ENCODE measurements at places on chromosomes 5 and 9. TPM values are rescaled to one million over a fixed set of nuclear protein-coding genes. Genes with fewer than 3 reads are reported as not detected.

DNA sequence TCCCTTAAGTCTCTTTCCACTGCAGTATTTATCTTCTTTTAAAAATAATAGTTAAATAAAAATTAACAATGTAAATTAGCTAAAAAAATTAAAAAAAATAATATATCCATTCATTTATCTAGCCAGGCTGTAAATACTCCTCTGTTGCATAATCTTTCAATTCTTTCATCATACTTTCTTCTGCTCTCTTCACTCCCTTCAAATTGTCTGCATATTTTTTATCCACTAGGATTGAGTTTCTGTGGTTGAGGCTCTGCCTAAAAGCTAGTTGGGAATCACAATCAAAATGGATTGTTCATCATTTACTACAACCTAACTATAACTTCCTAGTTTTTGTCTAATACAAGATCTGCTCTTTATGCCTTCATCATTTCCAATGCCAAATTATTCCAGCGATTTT is 182.2 kb downstream of the PDE4D start:
- no peak for DNase-seq

DNA sequence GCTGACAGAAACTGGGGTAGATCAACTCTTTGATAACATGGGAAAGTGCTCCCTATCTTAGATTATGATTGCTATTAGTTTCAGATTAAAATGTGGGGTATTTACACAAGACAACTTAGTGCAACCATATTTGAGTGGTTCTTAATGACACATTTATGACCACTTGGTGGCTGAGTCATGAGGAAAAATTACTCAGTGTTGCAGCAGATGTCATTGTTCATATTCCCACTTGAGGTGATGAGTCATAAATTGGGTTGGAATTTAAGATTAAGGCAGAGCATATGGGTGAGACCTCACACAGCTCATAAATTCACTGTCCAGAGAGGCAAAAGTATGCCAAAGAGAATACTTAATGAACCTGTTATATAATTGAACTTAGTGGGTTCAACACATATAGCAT is 408.3 kb downstream of the DMRT2 start:
- DNase-seq = no peak

GRCh38 chr9:128684325-128685199 is 4.5 kb upstream of the SET start:
- peak; percentile 92 for DNase-seq

- no peak for DNase-seq
These were observed 884 bp upstream of the EGFLAM start for GRCh38 chr5:38257308-38258041.

DNA sequence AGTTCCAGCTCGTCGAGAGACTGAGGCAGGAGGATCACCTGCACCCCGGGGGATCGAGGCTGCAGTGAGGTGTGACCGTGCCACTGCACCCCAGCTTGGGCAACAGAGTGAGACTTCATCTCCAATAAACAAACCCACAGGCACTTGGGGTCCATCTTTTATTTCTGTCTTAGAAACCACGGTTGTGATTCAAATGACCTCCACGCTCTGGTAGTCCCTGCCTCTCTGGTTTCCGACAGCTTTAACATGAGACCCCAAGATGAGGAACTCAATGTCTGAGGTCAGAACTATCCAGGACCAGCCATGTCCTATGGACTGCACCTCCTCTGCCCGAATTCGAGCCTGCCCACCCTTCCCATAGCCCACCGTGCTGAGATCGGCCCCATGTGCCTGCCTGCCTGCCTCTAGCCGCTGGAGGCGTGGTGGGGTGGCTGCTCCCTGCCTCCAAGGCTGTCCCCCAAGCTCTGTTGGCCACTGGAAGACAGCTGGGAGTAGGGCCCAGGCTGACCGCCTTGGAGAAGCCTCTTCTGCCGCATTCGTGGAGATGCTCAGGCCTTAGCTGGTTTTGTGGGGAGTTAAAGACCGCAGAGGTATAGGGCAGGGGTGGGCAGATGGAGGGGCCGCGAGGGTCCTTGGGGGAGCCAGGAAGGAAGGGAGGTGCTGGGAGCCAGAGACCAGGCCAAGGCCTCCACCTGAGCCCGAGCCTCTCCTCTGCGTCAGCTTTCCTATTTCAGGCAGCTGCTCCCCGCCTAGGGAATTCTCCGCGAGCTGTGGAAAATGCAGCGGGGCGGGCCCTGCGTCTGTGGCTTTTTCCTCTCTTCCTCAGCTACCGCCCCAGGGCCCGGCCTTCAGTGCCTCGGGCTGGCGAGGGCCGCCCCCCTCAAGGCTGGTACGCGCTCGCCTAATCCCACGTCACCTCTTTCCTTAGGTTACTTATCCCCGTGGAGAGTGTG is 6.9 kb upstream of the WDR5 start:
- DNase-seq = no peak

- no peak for DNase-seq
These were observed 423.0 kb upstream of the BRINP1 start for GRCh38 chr9:119792242-119792641.

DNA sequence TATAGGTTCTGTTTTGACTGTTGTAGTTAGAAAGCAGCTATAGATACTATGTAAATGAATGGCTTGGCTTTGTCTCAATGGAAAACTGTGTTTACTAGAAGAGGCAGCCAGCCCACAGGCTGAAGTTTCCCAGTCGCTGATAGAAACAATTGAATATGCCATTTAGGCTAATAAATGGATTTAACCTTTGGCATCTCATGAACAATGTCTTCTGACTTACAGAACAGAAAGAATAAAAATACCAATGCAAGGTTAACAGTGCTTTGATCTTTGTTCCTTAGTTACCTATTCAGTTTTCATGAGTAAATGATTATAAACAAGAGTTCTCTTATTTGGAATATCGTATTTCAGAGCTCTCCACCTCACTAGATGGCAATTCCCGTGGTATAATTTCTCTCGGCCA is 120.6 kb downstream of the PAM start:
- DNase-seq = no peak

GRCh38 chr9:26243029-26243697 is 564.9 kb upstream of the TUSC1 start:
- DNase-seq = no peak

DNA sequence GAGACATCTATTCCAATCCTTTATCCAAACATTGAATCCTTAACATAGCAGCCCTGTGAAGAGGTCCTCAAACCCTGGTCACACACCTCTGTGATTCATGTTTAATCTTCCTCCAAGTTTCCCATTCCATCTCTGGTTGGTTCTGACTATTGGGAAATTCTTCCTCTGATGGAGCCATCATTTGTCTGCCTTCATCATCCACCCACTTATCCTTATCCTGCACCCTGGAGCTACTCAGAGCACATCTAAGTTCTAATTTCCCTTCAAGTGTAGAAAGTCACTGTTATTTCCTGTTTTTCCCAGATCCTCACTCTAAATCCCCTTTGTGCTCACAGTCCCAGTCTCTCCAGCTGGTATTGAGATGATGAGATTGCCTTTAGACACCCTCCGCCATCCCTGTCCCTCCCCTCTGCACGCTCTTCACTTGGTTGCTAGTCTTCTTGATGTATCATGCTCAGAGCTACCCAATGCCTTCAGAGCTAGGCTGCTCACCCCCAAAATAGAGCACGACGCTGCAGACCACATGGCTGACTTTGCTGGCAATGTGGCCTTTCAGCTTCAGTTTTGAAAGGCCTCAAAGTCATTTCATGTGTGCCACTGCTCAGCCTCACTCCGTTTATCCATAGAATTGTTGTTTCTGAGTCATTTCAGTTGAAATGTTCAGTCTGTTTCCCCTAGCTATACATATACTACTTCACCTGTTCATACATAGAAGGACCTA is 154.3 kb downstream of the PALM2AKAP2 start:
- DNase-seq = no peak

GRCh38 chr5:73143716-73144115 is 23.3 kb downstream of the TMEM171 start:
- no peak for DNase-seq

DNA sequence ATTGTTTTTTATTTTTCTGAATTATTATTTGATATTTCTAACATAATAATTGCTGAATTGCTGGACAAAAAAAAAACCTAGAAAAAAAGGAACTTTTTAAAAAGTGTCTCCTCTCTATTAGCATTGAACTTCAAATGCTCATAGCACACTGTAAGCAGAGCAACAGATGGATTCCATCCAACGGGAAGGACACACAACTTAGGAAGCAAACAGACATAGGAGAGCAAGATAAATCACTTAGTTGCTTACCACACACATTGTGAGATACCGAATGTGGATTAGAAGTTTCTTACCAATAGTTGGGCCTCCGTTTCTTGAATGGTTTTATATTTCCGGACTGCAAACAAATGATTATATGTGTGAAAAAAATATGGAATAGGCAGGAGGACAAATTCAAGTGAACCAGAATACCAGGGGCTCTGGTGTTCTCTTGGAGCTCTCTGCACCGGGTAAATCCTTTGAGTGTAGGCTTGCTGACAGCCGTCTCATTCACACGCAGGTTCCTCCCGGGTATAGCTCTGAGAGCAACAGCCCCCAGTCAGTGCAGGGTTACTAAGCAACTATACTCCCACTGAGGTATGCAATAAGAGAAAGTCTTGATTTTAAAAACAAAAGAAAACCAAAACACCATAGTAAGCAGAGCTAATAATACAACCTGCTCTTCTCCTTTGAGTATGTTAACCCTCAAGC is 217.6 kb downstream of the TMEM167A start:
- DNase-seq = no peak

DNA sequence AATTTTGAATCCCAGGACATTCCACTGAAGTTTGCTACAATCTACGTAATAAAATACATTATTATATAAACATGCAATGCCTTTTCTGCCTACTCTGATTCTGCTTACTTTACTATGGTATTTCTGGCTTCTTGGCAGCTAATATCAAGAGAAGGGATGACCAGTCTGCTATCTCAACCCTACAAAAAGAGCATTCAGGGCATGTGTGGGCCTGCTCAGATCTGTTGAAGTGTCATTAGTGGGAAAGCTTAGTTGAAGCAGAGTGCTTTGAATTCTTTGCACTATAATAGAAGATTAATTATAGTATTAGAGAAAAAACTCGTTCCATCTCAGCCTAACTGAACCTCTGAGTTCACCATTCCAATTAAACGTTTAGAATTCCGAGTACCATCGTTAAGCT is 339.5 kb upstream of the ISL1 start:
- no peak for DNase-seq

DNA sequence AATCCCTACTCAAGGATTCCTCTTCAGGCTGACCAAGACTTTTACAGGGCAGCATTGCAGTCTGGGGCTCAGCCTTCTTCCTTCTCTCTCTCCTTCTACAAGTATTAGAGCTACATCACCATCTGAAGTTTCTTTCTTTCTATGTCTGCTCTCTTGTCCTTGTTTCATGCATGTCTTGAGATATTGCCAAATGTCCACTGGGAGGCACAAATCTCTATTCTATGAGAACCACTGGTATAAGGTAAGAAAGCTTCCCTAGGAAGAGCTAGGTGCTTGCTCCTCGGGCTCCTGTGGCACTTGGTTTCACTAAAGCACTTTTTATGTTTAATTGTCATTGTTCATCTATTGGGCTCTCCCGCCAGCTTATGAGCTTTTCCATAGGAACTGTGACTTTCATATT is 289.2 kb upstream of the PCSK5 start:
- no peak for DNase-seq

GRCh38 chr5:58759745-58760144 is 176.9 kb downstream of the RAB3C start:
- DNase-seq = no peak

- peak; percentile 47 for DNase-seq
These were observed 56.7 kb downstream of the GADD45G start for GRCh38 chr9:89661391-89661949.

DNA sequence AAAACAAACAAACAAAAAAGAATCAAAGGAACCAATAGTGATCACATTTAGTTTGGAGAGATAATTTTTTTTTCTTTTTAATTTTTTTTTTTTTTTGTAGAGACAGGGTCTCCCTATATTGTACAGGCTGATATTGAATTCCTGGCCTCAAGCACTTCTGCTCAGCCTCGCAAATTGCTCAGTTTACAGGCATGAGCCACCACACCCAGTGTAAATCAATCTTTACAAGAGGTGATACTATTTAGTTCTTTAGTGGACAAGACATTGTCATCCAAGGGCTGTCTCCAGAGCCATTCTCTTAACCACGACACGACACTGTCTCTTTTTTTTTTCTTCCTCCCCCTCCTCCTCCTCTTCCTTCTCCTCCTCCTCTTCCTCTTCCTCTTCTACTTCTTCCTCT is 29.6 kb downstream of the ERAP2 start:
- DNase-seq = no peak

- no peak for DNase-seq
These were observed 50.4 kb downstream of the ACO1 start for GRCh38 chr9:32434892-32435291.

GRCh38 chr5:173306695-173307094 is 21.5 kb downstream of the STC2 start:
- DNase-seq = no peak

DNA sequence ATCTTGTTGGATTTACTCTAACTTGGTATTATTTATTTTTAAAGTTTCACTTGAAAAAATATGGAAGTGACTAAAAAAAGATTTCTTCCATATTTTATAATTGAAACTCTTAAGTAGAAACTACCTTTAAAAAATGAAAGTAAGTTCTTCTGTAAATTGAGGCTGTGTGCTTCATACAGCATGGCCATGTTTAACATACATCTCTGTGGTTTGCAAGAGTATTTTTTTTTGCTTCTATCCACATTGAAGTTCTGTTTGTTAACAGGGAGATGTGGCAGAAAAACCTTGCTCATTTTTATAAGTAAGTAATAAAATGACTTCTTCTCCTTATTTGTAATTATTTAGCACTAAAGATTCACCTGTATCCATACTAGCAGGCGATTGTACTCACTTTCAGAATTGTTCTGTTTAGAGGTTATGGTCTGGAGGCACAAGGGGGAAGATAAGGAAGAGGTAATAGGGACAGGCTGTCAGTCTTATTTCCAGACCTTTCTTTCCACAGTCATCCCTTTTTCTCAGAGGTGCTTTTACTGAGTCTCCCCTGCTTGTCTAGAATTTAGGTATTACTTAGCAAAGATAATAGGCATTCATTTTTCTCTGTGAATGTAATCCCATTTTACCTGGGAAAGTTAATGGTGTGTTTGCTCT is 16.0 kb downstream of the FYB1 start:
- no peak for DNase-seq

DNA sequence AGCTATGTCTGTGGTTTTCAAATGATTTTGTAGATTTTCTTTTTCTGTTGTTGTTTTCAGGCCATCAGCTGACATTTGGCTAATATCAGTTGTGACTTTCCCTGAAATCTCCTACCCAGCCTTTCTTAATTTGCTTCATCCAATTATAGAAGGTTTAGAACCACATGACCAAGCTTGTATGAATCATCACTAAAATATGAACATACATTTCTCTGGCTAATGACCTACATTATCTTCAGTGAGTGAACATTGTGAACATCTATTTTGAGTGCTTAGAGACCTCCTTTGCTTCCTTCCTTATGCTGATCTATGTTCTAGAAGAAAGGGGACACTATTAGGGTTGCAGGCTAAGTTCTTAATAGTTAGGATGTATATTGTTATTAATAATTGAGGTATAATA is 532.5 kb downstream of the RAB3C start:
- DNase-seq = no peak

Gene LCN6
- total RNA-seq = 1.1 TPM

Gene TRAF1
- total RNA-seq = 5.4 TPM

Gene CMBL
- 81.4 TPM for total RNA-seq

Gene CYFIP2
- 134 TPM for total RNA-seq

Gene FAM153A
- not detected for total RNA-seq

Gene SHROOM1
- total RNA-seq = 69.2 TPM

Gene GPR151
- total RNA-seq = not detected

Gene TAL2
- total RNA-seq = not detected

Gene ASS1
- 57.9 TPM for total RNA-seq

Gene WDR41
- total RNA-seq = 21.6 TPM
